ENCODE measurements at places on chromosomes 6 and 20.

DNA sequence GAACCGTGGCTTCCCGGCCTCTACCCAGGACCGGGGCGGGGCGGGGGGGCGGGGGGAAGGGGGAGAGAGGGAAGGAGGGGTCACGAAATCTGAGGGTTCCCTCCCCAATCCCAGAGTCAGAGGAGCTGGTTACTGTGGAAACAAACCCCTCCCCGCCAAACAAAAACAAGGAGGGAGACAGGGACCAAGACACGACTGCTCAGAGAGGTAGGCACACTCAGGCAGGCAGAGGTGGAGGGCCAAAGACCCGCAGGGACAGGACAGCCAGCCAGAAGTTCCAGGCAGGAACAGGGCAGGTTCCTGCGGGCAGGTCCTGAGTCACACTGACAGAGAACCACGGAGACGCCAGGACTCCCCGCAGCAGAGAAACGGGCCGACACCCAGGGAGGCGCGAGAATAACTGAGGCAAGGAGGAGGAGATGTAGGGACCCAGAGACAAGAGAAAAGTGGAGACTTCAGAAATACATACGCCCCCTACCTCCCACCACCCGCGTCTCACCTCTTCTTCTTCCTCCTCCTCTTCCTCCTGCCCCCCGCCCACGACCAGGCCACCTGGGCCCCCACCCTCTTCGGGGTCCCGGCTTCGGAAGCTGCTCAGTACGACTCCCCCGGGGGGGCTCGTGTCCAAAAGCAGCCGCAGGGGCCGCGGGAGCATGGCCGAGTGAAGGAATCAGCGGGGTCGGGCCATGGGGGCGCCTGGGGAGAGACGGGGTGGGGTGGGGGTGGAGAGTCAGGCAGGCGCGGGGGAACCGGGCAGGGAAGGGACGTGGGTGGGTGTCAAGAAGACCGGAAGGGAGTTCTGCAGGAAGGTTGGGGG, 578 bp downstream of the RGL2 start:
- peak; percentile 84 for DNase-seq

DNA sequence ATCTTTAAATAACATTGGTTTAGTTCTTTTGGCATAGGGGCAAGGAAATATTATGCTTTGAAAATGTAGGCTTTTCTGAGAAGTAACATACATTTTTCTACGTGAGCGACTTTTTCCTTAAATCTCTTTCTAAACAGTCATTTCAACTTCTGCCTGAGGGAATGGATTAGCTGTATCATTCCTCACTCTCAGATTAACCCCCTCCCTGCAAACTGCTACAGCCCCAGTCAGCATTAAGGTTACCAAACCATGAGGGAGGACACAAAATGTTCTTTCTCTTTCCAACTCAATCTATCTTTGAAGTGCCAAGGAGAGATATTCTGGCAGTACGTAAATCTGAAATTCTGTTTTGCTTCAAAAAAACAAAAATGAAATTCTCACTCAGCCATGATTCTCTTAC, 231.3 kb upstream of the FLRT3 start:
- DNase-seq, result no peak

- DNase-seq, result no peak
Observed at GRCh38 chr20:1357921-1358671, 29.2 kb upstream of the SDCBP2 start.

DNA sequence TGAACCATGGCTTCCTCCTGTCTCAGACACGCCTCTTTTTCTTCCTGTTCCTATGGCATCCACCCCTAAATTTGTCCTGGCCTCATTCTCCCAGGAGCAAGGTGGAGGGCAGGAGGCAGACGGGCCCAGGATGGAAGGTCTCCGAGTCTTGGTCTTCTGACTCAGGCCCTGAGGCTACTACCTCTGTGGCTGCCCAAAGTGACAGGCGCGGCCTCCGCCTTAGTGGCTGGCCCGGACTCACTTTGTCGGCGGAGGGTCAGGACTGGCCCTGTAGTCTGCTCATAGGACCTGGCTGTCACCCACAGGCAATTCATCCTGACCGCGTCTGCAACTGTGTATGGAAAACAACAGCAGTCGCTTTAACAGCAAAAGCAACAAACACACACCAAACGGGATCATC, 263.1 kb upstream of the SUPT3H start:
- no peak for DNase-seq

GRCh38 chr20:21179757-21180156, 53.9 kb downstream of the KIZ start:
- DNase-seq, result no peak

DNA sequence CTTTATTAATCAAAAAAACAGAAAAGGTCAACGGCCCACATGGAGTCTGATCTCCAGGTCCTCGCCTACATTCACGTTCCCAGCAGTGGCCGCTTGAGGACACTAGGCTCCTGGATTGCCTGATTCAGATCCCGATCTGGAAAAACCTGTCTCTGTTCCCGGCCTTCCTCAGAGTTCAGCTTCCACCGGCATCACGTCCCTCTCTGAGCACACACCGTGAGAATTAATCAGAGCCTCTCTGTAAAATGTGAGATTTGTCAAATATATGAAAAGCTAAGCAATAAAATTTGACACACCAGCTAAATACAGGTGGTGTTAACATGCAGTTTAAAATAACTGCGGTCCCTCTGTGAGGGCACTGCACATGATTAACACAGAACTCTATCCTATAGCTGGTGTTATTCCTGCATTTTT, 122.8 kb upstream of the COL21A1 start:
- DNase-seq, result no peak

DNA sequence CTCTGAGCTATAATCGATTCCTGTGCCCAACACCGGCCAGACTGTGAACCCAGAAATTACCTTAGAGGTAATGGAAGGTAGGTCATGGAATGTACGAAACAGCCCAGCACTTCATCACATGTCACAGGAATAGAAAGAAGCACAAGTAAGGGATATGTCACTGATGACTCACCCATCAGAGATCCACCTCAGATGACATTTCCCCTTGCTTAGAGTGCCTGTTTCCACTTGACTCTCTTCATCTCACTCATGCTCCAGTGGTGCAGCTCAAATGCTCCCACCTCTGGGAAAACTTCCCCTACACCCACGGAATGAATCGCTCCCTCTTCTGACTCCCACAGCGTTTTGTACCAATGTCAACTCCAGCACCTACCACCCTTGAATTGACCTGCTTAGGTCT, 381.6 kb upstream of the CNR1 start:
- DNase-seq, result no peak

GRCh38 chr20:3521852-3522740, 51.3 kb downstream of the ATRN start:
- no peak for DNase-seq

- DNase-seq, result no peak
Observed at GRCh38 chr20:55805138-55805537, 200.2 kb downstream of the CBLN4 start.

- peak; percentile 57 for DNase-seq
Observed at GRCh38 chr6:27091661-27092315, 155.7 kb upstream of the PRSS16 start.

- DNase-seq, result no peak
Observed at GRCh38 chr6:101163611-101164010, 229.9 kb upstream of the GRIK2 start.

- DNase-seq, result no peak
Observed at GRCh38 chr6:44232676-44233566, 9.5 kb downstream of the SLC29A1 start.

- DNase-seq, result no peak
Observed at GRCh38 chr6:79737172-79737571, 106.0 kb downstream of the SH3BGRL2 start.

DNA sequence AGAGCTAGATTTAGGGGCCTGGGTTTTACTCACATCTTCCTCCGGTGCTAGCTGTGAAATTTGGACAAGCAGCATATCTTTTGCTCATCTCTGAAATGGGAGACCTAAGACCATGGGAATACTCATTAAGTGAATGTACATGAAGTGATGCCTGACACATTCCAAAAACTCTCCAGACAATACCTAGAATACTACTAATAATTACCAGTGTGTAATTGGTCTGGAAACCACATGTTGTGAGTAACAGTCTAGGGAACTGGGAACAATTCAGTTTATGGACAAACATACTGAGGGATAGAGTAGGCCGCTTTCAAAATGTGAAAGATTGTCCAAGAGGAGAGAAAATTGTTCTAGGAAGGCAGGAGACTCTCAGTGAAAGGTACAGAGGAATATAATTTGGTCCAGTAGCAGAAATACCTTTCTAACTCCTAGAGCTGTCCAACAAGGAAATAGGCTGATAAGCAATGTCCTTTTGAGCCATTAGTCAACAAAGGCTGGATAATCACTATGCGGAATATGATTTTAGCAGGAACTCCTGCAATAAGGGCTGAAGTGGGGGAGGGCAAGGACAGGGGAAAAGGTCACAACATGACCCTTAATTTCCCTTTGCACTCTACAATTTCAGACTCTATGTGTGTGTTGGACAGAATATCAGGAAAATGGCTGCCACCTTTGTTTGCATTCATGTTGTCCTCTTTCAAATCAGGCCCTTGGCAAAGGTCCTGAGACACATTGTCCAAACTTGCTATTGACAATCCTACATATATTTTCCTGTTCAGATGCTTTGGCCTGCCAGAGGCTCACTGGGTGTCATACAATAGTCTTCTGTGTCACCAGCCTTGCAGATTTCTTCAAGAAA, 315.4 kb downstream of the PLCB1 start:
- DNase-seq, result no peak

DNA sequence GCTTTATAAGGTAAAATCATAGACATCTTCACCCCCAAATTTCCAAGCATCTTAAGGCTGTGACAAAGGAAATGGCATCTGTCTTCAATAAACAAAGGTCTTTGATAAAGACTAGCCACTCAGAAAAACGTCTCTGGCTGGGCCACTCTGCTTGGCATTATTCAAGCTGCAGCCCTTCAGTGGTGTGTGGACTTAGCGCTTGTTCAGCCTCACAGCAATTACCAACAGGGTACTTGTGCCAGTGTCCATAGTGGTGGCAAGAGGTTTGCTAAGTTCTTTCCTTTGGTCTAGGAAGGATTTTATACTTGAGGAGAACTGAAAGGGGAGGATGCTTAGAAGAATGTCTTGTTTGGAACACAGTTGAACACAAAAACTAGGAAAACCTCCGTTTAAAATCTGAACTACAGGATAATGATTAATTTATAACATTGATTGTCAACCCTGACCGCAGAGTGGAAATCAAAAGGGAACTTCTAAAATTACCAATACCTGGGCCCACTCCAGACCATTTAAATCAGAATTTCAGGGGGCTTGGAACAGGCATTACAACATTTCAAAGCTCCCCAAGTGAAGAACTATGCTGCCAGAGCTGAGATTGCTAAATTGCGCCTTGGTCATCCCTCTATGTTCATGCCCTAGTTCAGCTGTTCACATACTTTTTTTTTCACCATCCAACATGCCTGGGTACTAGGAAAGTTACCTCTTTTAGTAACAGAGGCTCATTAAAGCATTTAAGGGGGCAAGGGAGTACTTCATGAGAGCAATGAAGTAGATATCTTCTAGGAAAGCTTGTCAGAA, 378.5 kb downstream of the FRK start:
- DNase-seq, result no peak

DNA sequence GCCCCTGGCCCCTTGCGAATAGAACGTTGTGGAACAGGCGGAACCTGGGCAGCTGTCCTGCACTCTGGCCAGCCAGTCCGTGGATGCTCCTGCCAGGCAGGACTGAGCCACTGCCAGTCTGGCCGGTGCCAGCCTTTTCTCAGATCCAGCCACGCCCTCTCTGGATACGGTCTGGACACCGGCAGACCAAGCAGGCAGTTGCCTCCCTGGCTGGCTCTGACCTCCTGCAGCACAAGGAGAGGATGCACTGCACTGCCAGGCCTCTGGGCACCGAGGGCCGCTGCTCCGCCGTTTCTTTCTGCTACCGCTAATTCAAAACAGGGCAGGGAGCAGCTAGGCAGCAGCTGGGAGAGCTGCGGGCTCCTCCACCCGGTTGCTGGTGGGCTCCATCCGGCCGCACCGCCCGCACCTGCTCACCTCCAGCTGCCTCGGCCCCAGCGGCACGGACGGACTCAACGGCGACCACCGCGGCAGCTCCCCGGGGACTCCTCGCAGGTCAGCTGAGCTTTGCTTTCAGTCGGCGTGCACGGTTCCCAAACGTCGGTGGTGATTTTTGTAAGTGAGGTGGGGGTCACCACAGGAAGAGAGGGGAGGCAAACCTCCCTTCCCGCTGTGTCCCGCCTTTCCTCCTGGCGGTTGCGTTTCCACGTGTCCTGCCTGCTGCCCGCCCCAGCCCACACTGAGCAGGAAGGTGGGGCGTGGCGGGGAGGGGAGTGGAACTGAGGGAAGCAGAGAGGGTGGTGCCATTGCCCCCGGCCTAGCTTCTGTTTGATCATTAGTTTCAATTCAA, 30.3 kb upstream of the AFDN start:
- DNase-seq, result no peak

GRCh38 chr6:170011204-170012036, 260.0 kb downstream of the ERMARD start:
- no peak for DNase-seq

- DNase-seq, result peak; percentile 27
Observed at GRCh38 chr20:13681248-13682125, 42.8 kb upstream of the TASP1 start.

DNA sequence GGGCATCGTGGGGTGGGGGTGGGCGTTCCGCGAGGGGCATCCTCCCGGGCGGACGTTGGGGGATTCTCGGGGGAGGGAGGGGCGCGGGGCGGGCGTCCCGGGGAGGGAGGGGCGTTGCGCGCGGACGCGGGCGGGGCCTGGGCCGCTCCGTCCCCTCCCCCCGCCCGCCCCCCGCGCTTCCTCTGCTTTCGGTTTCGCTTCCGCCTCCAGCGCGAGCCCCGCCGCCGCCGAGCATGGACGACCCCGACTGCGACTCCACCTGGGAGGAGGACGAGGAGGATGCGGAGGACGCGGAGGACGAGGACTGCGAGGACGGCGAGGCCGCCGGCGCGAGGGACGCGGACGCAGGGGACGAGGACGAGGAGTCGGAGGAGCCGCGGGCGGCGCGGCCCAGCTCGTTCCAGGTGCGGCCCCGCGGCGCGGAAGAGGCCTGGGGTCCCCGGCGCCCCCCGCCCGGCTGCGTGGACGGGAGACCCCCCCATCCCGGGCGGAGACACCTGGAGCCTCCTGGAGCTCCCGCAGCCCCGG, at the start of gene OGFR:
TSS of gene OGFR (plus strand) at position 209 of the 528 bp plus-strand sequence. CDS start at position 234, 25 bp downstream.
- peak; percentile 97 for DNase-seq

DNA sequence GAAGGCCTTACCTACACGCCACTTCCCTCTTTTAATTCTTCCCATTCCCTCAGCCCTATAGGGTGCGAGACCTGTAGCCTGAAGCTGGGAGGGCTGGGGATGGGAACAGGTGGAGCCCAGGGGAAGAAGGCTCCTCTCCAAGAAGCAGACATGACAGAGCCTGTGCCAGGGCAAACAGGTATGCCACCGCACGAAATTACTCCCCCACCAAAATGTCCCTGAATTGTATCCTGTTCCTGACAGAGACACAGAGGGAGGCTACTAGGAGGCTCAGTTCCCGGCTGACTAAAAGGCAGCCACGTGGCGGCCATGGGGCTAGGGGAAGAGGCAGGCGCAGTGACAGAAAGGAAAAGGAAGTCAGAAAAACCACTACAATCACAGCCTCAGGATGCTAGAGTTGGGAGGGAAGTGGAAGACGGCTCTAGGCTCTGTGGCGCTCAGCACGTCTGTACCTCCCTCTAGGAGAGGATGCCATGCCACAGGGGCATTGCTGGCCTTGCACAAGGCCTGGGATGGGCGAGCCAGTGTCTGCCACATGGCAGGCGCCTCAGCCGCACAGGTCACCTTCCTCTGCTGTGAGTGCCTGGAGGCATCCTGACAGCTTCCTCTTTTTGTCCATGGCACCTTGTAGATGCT, 27.7 kb downstream of the TFEB start:
- no peak for DNase-seq

All from GM20000 (cell line).